ENCODE measurements at places on chromosomes 2 and 18.

GRCh38 chr18:75477900-75478299, 50.4 kb upstream of the SMIM21 start:
- ATAC-seq: peak; percentile 33

GRCh38 chr2:23489471-23490322, 104.7 kb downstream of the KLHL29 start:
- no peak for ATAC-seq

DNA sequence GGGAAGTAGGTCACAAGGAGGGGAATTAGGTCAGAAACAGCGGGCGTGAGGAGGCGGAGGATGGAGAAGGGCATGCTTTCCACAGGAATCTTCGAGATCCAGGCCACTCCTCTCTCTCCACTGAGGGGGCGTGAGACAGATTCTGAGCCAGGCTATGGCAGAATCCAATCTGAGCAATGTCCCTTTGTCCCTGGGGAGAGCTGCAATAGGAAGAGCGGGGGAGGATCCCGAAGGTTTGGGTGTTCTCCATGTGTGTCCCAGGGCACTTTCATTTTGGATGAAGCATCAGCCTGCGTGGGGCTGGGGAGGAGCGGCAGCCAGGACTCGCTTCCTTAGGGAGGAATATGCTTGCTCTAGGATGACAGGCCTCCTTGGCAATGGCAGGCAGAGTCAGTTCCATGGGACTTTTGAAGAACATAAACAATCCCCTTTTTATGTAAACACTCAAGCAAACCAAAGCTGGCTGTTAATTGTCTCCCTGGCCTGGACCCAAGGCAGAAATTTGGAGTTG, 84.0 kb downstream of the LIPG start:
- no peak for ATAC-seq

- ATAC-seq: no peak
Observed at GRCh38 chr2:71715951-71716696, 262.8 kb downstream of the DYSF start.

- peak; percentile 73 for ATAC-seq
Observed at GRCh38 chr2:70978341-70979179, at the start of gene ANKRD53. TSS of gene ANKRD53 (plus strand) at chr2:70978630. CDS start at chr2:70978646, 16 bp downstream.

- no peak for ATAC-seq
Observed at GRCh38 chr2:232291343-232291742, 87.2 kb upstream of the ALPP start.

DNA sequence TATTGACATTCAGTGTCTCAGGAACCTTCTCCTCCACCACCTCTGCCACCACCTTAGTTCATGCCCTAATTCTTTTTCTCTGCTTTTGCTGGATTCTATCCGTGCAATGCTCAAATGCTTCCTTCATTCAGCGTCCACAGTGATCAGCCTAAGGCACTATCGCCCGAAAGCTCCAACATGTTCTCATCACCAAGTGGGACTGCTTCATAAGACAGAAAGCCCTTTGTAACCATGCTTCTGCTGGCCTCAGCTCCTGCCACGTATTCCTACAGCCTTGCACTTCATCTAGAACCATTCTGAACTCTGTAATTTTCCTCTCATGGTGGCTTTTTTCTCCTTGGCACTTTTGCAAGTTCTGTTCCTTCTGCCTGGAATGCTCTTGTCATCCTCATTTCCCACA, 222.9 kb downstream of the HNMT start:
- ATAC-seq: no peak

GRCh38 chr18:55407774-55408535, 180.0 kb downstream of the TCF4 start:
- ATAC-seq: no peak

GRCh38 chr2:117698287-117698686, 116.2 kb upstream of the DDX18 start:
- no peak for ATAC-seq

DNA sequence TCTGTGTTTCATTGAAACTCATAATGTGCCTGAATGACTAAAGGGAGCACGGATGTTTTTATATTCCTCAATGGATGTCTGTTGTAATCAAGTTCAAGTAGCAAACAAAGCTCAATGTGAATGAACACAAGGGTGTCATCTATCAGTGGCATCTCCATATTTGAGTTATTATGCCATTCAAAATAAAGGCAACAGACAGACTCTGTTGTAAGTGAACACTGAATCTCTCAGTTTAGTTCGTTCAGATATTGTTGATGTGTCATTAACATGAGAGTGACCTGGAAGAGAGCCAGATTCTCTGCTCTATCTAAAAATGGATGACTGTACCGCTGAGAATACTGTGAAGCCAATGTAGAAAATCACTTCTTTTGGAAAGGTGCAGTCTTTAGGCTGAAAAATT, 118.7 kb downstream of the NUP35 start:
- no peak for ATAC-seq

- ATAC-seq: no peak
Observed at GRCh38 chr2:241795021-241795999, 13.7 kb upstream of the NEU4 start.

GRCh38 chr2:74100254-74101216, 47.2 kb downstream of the BOLA3 start:
- no peak for ATAC-seq

- no peak for ATAC-seq
Observed at GRCh38 chr18:78713069-78713468, 266.5 kb upstream of the SALL3 start.

GRCh38 chr2:27370816-27371620, 602 bp downstream of the SNX17 start:
- ATAC-seq: peak; percentile 58

GRCh38 chr2:28367667-28368356, 24.8 kb upstream of the FOSL2 start:
- ATAC-seq: peak; percentile 15

- ATAC-seq: no peak
Observed at GRCh38 chr2:72139471-72139873, 8.2 kb downstream of the CYP26B1 start.

GRCh38 chr2:237704501-237705434, 77.4 kb downstream of the LRRFIP1 start:
- no peak for ATAC-seq

DNA sequence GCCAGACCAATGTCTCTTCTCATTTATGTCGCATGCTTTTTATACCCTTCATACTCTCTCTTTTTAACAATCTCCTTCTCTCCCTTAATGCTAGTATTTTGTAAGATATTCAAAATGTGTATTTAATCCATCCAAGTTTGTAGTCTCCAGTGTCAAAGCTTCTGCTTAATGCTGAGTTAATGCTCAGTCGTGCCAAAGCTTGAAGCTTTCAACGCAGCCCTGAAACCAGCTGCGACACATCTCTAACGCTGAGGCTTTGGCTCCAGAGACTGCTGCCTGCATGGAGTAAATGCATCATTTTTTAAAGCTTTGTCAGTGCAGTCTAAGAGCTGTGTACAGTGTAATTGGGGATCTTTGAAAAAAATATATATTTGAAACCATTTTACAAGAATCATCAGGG, 2108.8 kb upstream of the PIK3C3 start:
- peak; percentile 41 for ATAC-seq

DNA sequence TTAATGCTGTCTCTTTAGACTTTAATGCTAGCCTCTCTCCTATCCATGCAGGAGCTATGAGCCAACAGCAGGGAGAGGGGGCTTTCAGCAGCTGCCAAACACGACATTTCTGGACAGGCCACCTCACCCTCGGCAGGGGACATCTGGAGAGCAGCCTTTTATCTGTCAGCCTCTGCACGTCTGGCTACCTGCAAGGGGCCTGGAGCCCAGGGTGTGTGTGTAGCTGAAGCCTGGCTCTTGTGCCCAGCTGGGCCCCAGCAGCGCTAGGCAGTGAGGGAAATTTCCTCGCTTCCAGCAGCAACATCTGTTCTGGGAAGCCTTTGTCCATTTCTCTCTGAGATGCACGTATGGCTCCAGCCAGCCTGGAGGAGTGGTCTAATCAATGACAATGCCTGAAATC, 728.7 kb upstream of the ID2 start:
- no peak for ATAC-seq

- no peak for ATAC-seq
Observed at GRCh38 chr2:122148128-122148767, 392.8 kb downstream of the TSN start.

DNA sequence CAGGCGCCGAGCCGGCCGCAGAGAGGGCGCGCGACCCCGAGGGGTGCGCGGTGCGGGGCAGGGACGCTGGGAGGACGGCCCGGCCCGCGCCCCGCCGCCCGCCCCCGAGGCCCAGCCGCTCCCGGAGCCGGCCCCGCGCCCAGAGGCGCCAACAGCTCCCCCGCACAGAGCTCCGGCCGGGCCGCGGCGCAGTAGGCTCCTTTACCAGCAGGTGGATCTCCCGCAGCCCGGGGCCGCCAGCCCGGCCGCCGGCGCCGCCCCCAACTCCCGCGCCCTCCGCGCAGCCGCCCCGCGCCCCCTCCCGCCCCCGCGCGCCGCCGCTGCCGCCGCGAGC, 258 bp downstream of the MGAT4A start:
- peak; percentile 55 for ATAC-seq

GRCh38 chr18:5500158-5500939, 43.4 kb downstream of the EPB41L3 start:
- ATAC-seq: no peak

GRCh38 chr18:7116001-7116730, 1.4 kb downstream of the LAMA1 start:
- ATAC-seq: no peak

DNA sequence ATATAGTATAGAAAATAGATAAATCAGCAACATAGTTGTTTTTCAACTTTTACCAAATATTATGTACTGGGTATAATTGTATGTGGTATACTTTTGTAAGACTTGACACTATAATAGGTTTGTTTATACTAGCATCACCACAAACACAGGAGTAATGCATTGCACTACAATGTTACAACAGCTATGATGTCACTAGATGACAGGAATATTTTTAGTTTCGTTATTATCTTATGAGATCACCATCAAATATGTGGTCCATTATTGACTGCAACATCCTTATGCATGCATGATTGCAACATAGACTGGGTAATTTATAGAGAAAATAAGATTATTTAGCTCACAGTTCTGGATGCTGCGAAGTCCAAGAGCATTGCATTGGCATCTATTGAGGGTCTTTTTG, 678.4 kb upstream of the ZNF804A start:
- ATAC-seq: no peak
